ENCODE measurements at places on chromosomes 2 and 18. TPM values are rescaled to one million over a fixed set of nuclear protein-coding genes. Genes with fewer than 3 reads are reported as not detected.

The DNAH6 gene
- 0.89 TPM for total RNA-seq

The TBR1 gene
- total RNA-seq = 0.10 TPM

The MYL12B gene
- total RNA-seq = 402 TPM

DNA sequence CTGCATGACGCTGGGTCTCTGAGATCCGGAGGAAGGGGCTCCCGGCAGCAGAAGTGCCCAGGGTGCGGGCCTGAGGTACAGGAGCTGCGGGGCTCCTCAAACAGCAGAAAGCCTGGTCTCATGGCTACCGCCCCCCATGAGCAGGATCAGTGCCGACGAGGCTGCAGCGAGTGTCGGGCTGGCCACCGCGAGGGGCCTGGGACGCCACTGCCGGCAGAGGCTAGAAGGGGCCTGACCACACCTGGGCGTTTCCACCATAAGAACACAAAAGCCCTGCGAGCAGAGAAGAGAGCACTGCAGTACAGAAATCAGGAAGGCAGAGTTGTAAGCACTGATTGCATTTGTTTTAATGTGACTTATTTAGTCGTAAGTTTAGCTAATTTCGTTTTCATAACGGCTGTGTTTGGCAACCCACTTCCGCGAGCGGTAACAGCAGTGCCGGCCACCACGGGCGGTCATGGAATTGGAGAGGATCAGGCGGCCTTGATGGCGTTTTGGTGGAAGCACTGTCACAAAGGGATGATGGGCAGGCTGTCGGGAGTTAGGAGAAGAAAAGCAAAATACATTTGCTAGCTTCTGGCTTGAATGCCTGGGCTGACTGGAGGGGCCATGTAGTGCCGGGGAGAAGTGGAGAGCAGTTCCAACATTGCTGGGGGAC is 117.4 kb downstream of the HDAC4 start:
- peaks cover 18% of the 10 kb centered on the region for H3K36me3 ChIP-seq
- H3K4me1 ChIP-seq = peaks cover 58% of the 10 kb centered on the region
- H3K4me3 ChIP-seq = no peak overlapping the region
- H3K27me3 ChIP-seq = no peaks in the 10 kb centered on the region
- no peak for DNase-seq

GRCh38 chr18:4093676-4094075 is 361.4 kb downstream of the DLGAP1 start:
- DNase-seq = no peak
- no peak overlapping the region for H3K27ac ChIP-seq
- no peaks in the 10 kb centered on the region for H3K4me1 ChIP-seq
- no peak overlapping the region for H3K4me3 ChIP-seq

DNA sequence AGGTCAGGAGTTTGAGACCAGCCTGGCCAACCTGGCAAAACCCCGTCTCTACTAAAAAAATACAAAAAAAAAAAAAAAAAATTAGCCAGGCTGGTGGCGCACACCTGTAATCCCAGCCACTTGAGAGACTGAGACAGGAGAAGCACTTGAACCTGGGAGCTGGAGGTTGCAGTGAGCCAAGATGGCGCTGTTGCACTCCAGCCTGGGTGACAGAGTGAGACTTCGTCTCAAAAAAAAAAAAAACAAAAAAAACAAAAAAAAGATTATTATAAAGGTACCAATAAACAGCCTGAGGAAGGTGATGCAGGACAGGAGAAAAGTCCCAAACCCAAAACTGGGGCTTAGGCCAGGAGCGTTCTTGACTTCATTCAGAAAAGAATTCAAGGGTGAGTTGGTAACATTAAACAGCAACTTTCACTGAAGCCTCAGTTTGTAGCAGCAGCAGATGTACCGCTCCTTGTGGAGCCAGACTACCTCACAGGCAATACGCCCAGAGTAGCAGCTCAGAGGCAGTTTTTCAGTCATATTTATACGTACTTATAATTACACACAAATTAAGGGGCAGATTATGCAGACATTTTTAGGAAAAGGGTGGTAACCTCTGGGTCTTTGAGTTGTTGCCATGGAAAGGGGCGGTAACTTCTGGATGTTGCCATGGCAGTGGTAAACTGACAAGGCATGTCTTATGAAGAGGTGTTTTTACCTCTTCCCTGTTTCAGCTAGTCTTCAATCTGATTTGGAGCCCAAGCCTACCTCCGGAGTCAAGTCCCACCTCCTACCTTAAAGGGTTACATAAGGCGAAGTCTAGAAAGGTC is 1596.6 kb upstream of the CELF4 start:
- no peak overlapping the region for H3K4me3 ChIP-seq
- no peak overlapping the region for H3K27ac ChIP-seq
- no peaks in the 10 kb centered on the region for H3K4me1 ChIP-seq
- H3K36me3 ChIP-seq = no peaks in the 10 kb centered on the region
- no peak for DNase-seq

- H3K4me3 ChIP-seq = no peak overlapping the region
- DNase-seq = no peak
- H3K27ac ChIP-seq = no peak overlapping the region
- peaks cover 16% of the 10 kb centered on the region for H3K4me1 ChIP-seq
- H3K36me3 ChIP-seq = peaks cover 42% of the 10 kb centered on the region
- no peaks in the 10 kb centered on the region for H3K27me3 ChIP-seq
These were observed 105.8 kb downstream of the RAB3GAP1 start for GRCh38 chr2:135157856-135158255.
